ENCODE measurements at places on chromosomes 16 and 17.
A peak's percentile ranks its signal among the peaks of the same experiment; 100 is the strongest.

DNA sequence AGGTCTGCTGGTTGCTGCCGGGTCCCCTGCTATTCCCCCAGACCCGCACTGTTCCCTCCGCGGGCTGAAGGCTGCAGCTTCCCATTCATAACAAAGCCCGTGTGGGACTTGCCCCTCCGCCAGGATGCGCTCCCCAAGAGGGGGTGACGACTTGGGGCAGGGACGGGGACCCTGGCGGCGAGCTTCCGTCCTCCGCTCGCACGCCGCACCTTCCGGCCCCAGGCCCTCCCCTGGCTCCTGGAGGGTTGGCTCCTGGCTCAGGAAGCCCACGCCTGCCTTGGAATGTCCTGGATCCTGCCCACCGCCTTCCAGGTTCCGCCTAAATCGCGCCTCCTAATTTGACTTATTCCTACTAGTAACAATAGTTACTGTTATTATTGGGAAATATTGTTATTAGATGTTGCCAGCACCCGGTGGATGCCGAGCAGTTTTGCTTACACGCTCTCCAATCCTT is 1.1 kb upstream of the TFAP4 start:
- DNase-seq = no peak

GRCh38 chr17:31394544-31394943 is 3.1 kb downstream of the RAB11FIP4 start:
- DNase-seq = peak; percentile 27

- no peak for DNase-seq
These were observed 14.2 kb upstream of the MARCHF10 start for GRCh38 chr17:62822080-62822904.

GRCh38 chr16:28110074-28110473 is 46.6 kb upstream of the GSG1L start:
- no peak for DNase-seq

GRCh38 chr16:8583732-8584131 is 6.6 kb downstream of the TMEM114 start:
- DNase-seq = no peak
